Right forelimb (tissue), 1 donor: ENCODE measurements at places on chromosomes 3 and 15.

DNA sequence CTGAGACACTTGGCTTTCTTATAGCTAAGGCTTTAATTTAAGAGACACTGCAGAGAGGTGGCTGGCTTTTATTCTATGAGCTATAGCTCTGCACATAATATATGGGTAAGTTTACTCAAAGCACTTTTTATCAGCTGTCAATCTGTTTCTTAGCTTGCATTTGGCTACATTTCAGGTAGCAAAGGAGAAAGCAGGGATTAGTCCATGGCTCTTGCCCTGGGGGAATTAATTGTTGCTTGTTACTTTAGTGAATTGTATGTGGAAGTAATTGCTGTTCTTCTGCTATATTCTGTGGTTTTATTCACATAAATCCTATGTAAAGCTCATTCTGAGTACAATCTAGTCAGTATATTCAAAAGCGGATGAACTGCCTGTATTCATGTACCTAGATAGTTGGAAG lies 14.4 kb upstream of the CCDC39 start:
- no peak for DNase-seq

DNA sequence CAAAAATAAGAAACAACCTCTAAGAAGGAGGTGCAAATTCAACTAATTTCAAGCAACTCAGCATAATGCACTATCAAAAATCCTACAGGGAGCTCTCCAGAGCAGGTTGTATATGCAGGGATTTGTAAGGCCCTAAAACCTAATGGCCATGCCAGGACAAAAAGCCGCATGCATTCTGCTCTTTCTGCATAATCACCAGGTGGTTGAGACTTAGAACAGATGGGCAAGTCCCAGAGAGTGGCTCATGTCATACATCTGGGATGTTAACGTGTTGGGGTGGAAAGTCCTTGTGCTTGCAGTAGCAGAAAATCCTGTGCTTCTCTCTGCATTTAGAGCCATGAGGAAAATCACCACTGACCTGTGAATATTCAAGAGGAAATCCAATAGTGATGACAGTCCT lies 1002.9 kb downstream of the AGBL1 start:
- DNase-seq = no peak

DNA sequence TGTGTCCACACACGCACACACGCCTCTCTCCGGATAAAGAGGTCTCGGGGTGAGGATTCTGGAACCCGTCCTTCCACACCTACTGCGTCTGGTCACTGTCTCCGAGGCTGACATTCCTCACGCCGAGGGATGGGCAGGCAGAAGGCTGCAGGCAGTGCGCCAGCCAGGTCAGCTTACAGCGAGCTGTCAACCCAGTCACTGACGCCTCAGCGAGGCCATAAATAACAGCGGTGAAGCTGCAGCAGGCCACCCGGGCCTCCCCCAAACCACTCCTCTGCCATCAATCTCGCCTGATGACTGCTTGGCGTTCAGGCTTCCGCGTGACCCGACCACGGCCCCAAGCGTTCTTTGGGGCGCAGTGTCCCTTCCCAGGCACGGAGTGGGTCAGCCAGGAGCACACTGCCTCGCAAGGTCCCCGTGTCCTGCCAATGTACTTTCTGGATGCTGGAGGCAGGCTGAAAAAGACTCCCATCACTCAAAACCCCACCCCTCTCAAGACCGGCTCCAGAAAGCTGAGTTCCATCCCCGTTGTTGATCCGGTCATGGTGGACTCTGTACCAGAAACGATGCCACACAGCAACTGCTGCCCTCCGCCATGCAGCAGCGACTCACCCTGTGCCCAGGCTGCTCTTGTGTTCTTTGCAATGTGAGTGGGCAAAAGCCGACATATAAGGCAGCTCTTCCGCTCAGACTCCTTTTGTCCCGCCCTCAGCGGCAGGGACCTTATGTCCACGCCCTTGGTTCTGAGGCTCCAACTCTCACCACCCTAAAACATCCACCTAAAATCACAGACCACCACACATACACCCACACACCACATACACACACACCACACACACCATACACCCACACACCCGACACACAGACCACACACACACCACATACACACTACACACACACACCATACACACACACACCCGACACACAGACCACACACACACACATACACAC lies 27.1 kb downstream of the CPN2 start:
- DNase-seq = no peak

DNA sequence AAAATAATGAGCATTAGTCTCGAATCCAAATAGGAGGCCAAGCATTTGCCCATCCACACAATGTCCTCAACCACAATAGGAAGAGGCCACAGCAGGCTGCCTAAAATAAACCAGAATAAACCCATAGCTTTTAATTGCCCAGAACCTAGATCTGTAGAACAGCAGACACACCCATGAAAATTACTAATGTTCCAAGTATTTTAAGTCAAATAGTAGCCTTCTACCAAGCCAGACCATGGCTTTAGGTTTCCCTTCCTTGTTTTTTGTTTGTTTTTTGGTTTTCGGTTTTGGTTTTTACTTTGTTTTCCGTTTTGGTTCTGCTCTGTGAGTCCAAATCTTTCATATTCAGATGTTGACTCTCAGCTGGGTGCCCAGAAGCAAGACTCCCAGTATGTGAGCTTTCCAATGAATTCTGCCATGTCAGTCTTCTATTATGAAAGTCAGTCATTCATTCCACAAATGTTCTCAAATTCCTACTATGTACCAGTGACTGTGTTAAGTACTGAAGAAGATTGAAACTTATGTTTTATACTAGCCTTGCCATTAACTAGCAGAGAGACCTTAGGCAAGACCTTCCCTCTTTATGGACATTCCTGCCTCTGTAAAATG lies 57.8 kb upstream of the BOC start:
- no peak for DNase-seq

DNA sequence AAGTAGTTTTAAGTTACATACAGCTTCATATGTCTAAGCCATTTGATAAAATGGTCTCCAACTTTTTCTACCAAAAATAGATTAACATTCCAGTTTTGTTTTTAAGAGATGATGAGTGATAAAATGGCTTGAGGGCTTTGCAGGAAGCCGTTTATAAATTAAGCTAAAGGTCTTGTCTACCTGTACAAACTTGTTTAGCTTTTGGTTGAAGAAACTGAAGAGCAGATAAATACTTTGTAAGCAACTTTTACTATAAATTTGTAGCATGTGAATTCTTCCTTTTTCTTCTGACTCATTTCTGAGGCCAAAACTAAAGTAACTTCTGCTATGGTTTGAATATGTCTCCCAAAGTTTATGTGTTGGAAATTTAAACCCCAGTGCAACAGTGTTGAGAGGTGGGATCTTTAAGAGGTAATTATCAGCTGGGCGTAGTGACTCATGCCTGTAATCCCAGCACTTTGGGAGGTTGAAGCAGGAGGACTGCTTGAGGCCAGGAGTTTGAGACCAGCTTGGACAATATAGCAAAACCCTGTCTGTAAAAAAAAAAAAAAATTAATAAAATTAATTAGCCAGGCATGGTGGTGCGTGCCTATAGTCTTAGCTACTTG lies 8.2 kb upstream of the NEDD4 start:
- DNase-seq = no peak

DNA sequence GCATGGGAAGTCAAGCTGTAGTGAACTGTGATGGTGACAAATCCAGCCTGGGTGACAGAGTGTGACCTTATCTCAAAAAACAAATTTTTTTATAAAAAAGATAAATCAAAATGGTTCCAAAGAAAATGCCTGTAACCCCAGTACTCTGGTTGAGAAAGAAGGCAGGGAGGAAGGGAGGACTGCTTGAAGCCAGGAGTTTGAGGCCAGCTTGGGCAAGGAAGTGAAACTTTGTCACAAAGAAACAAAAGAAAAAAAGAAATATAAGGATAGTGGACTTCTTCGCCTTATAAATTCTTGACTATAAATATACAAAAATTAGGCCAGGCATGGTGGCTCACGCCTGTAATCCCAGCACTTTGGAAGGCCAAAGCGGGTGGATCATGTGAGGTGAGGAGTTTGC lies 34.1 kb downstream of the SMARCC1 start:
- DNase-seq = no peak

DNA sequence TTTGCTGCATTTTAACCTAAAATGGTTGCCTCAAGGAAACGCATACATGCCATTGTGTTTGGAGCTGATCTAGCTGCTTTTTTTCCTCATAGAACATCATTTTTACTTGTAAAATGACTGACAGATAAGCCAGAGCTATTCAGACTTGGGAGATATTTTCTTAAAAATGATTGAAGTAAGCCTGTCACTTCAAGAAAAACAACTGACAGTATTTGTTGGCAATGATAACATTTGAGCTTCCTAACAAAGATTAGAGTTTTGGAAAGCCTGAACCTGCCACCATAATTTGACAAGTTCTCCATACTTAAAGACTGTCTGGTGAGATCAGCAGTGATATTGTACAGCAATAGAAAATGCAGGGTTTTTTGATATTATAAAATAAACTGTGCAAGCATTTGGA lies 27.6 kb upstream of the MRPL3 start:
- no peak for DNase-seq

DNA sequence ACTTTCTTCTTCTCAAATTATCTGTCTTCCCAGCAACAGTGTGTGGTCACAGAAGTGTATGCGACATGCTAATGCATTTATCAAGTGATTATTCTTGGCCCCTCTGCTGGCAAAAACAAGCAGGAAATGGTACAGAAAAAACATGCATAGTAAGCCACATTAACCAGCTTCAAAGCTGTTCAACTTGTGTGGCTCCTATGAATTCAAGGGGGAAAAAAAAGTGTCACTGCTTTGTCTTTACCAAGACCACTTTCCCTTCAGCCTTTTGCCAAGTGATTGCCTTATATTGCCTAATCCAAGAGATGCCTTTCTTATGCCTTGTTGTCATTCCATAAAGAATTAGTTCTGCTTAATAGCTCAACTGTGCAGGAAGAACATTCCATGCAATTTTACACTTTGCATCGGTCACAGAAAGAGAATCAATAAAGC lies 39.1 kb downstream of the PRTG start:
- no peak for DNase-seq

- DNase-seq = no peak
Observed at GRCh38 chr3:30221619-30222018, 384.8 kb upstream of the TGFBR2 start.

- DNase-seq = no peak
Observed at GRCh38 chr3:183873914-183874313, 10.8 kb downstream of the PARL start.

GRCh38 chr3:85785766-85786165 lies 827.0 kb downstream of the CADM2 start:
- DNase-seq = no peak

- DNase-seq = no peak
Observed at GRCh38 chr3:8143186-8143585, 358.4 kb upstream of the LMCD1 start.

DNA sequence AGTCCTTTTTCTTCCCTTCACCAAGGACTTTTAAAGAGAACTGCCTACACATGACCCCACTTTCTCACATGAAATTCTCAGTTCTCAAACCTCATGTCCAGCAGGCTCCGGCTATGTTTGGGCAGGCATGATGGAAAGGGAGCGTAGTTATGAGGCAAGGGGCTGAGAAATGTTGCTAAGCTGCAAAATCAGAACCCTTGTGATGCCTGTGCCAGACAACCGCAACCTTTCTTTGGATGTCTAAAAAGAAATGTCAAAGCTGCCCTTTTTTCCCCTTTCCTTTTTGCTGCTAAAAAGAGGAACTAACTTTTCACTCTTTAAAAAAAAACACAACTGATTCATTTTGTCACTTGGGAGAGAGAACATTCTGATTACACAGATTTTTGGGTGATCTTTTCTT lies 19.2 kb downstream of the GNB4 start:
- no peak for DNase-seq
